ENCODE measurements at places on chromosomes 3 and 15.

GRCh38 chr3:99505646-99506269, 132.6 kb upstream of the COL8A1 start:
- no peaks in the 10 kb centered on the region for H3K4me1 ChIP-seq
- DNase-seq, result peak; percentile 70
- no peak overlapping the region for H3K4me3 ChIP-seq
- H3K36me3 ChIP-seq, result no peaks in the 10 kb centered on the region

GRCh38 chr3:172680684-172681083, 30.2 kb downstream of the NCEH1 start:
- H3K36me3 ChIP-seq, result no peaks in the 10 kb centered on the region
- H3K4me3 ChIP-seq, result no peak overlapping the region
- H3K4me1 ChIP-seq, result no peaks in the 10 kb centered on the region
- no peak overlapping the region for H3K27ac ChIP-seq
- DNase-seq, result no peak
- H3K27me3 ChIP-seq, result no peaks in the 10 kb centered on the region

DNA sequence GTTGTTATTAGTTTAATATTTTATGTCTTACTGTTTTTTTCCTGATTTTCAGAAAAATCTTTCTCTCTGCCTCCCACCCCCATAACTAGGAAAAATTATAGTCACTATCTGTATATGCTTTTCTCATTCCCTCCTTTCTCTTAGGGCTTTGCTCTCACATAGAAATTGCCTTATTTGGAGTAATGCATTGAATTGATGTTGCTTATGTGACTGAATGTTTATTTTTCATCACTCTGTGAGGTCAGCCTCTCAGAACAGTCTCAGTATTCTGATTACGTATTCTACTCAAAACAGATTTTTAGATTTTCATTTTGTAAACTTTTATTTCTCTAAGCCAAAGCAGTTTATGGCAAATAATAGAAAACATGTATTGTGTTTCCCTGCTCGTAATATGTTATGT, 121.0 kb downstream of the SLMAP start:
- H3K27me3 ChIP-seq, result no peaks in the 10 kb centered on the region
- no peak overlapping the region for H3K4me3 ChIP-seq
- H3K36me3 ChIP-seq, result peaks cover 8% of the 10 kb centered on the region
- H3K27ac ChIP-seq, result no peak overlapping the region

- H3K4me3 ChIP-seq, result no peak overlapping the region
- peaks cover 2% of the 10 kb centered on the region for H3K4me1 ChIP-seq
- H3K27me3 ChIP-seq, result no peaks in the 10 kb centered on the region
These were observed 81.1 kb downstream of the MEGF11 start for GRCh38 chr15:66172324-66172980.

- H3K27ac ChIP-seq, result no peak overlapping the region
- H3K36me3 ChIP-seq, result no peaks in the 10 kb centered on the region
- DNase-seq, result peak; percentile 6
- H3K4me3 ChIP-seq, result no peak overlapping the region
- no peaks in the 10 kb centered on the region for H3K4me1 ChIP-seq
- no peaks in the 10 kb centered on the region for H3K27me3 ChIP-seq
These were observed 126.1 kb downstream of the SERPINI1 start for GRCh38 chr3:167861649-167862048.

DNA sequence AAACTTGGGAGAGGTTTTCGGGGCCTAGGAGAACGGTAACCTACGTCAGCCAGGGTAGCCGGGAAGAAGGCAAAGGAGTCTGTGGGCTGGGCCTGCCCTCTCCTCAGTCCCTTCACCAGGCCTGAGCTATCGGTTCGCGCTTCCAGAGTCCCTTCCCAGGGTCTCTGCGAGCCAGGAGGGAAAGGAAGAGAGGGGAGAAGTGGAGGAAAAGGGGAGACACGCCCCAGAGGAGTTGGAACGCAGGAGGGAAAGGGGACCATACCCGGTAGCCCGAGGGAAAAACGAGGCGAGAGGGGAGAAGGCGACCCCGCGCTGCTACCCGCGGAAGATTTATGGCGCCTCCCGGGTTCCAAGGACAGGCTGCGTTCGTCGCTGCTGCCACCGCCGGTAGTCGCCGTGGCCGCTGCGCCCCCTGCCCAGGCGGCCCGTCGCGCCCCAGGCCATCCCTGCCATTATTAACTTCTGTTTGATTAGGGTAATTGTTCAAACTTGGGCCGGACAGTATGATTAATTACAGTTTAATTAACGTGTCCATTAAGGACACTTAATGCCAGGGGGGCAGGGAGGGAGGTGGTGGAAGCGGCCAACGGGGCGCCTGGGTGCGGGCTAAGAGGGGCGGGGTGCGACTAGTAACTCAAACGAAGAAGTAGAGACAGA, 3.4 kb upstream of the SKOR1 start:
- no peaks in the 10 kb centered on the region for H3K4me1 ChIP-seq
- no peak overlapping the region for H3K4me3 ChIP-seq
- no peak for DNase-seq
- H3K27ac ChIP-seq, result no peak overlapping the region
- peaks cover 84% of the 10 kb centered on the region for H3K27me3 ChIP-seq

DNA sequence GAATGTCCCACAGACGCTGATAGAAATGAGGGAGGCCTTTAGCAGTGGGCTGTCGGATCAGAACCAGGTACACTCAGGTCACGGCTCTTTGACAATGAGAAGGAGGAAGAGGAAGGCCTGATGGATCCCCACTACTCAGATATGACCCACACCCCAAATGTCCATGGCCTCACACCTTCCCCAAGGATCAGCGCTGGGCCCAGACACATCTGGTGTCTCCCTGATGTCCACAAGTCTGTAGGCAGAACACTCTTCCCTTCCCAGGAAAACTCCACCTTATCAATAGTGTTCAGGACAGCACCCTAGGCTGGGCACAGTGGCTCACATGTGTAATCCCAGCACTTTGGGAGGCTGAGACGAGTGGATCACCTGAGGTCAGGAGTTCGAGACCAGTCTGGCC, 33.3 kb upstream of the SFMBT1 start:
- no peaks in the 10 kb centered on the region for H3K4me1 ChIP-seq
- no peaks in the 10 kb centered on the region for H3K36me3 ChIP-seq
- H3K27me3 ChIP-seq, result no peaks in the 10 kb centered on the region

DNA sequence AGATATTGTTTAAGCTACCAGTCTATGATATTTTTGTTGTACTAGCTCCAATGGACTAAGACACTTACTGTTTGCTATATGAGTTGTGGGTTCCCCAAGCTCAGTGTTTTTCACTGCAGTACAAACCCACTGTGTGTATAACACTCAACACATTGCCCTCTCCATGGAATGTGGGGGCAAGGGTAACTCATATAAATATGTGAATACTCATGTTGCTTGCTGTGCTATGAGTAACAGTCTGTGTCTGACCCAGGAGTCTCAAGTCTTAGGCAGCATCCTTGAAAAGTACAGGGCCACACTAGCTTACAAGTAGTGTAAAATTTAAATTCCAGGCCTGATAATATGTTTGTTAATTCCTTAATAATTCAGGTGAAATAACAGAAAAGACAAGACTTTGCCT, 22.5 kb upstream of the CNTN3 start:
- no peak overlapping the region for H3K4me3 ChIP-seq
- no peak for DNase-seq
- no peak overlapping the region for H3K27ac ChIP-seq
- H3K4me1 ChIP-seq, result no peaks in the 10 kb centered on the region

DNA sequence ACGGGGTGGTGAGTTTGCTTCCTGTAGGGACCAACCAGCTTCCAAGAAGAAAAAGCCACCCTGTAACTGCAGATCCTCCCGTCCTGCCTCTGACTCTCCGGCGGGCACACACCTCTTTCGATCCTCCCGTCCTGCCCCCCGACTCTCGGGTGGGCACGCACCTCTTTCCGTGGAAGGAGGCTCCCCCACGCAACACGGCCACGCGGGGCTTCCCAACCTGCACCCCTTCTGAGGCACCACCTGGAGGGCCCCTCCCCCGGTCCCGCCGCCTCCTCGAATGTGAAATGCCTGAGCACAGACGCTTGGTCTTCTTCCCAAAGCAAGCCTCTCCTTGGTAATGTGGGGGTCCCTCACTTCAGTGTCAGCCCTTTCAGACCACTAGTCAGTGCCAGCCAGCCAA, 7.3 kb downstream of the ADAMTS17 start:
- H3K27me3 ChIP-seq, result no peaks in the 10 kb centered on the region
- no peaks in the 10 kb centered on the region for H3K4me1 ChIP-seq
- H3K4me3 ChIP-seq, result no peak overlapping the region

DNA sequence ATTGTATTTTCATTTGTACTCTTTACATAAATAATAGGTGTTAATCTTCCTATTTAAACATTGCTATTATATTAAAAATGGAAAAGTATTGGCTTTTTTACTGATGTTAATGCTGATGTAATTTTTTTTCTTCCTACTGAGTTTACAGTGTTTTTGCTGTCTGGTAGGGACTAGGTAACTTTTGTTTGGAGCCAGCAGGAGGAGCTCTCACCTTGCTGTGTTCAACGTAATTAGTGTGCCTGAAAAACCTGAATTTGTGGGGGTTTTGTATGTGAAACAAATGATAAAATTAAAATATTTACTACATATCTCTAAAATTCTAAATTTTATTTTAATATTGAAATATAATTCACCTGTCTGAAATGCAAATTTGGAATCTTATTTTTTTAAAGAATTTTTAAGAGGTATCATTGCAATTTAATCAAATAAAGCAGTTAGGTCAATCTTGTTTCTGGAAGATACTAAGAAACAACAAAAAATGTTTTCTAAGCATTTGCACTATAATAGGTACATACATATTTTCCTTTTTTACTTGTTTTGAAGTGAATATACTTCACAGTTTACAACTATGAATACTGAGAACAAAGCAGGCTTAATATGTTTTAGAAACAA, 48.8 kb downstream of the EPHA6 start:
- peak; percentile 17 for DNase-seq
- H3K27me3 ChIP-seq, result no peaks in the 10 kb centered on the region
- H3K36me3 ChIP-seq, result no peaks in the 10 kb centered on the region
- no peak overlapping the region for H3K27ac ChIP-seq
- H3K4me3 ChIP-seq, result no peak overlapping the region
- H3K4me1 ChIP-seq, result no peaks in the 10 kb centered on the region

GRCh38 chr3:73808862-73809509, 184.2 kb upstream of the PDZRN3 start:
- no peaks in the 10 kb centered on the region for H3K27me3 ChIP-seq
- no peak overlapping the region for H3K4me3 ChIP-seq
- no peaks in the 10 kb centered on the region for H3K36me3 ChIP-seq
- no peak overlapping the region for H3K27ac ChIP-seq
- H3K4me1 ChIP-seq, result peaks cover 8% of the 10 kb centered on the region

DNA sequence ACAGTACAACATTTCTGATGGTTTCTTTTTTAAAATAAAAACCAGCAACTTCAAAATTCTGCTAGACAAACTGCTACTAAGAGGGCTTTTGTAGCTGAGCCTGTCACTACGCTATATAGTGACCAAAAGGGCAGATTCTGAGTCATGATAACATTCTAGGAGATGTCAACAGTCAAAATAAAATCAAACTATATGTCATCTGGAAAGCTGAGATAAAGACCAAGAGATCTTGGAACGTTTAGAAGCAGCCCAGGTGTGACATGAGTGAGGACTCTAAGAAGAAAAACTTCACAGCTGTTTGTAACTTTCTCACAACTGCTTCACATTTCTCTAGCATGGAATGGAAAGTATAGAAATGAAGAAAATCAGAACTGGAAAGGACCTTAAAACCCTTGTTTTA, 84.6 kb downstream of the FILIP1L start:
- DNase-seq, result no peak
- H3K27me3 ChIP-seq, result no peaks in the 10 kb centered on the region
- no peak overlapping the region for H3K4me3 ChIP-seq

GRCh38 chr3:69741032-69741767, 1.9 kb downstream of the MITF start:
- DNase-seq, result no peak
- H3K27me3 ChIP-seq, result no peaks in the 10 kb centered on the region
- H3K4me3 ChIP-seq, result no peak overlapping the region
- no peaks in the 10 kb centered on the region for H3K36me3 ChIP-seq
- peaks cover 6% of the 10 kb centered on the region for H3K4me1 ChIP-seq
